ENCODE measurements at places on chromosomes 13 and 19.

DNA sequence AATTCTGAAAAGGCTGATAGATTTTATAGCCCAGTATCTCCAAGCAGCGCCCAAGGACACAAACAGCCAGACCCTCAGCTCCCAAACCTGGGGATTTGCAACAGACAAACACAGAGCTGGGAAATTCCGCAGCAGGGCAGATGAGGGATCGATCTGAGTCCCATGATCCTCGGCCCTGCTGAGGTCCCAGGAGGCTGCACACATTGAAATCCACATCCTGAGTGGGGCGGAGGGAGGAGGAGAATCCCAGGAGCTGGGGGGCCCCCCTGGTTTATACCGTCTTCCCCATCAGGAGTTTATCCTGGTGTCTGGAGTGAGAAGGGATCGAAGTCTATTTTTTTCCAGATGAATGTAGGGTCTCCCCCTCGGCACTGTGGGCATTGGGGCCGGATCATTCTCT is 49.3 kb downstream of the GNG7 start:
- no peak for DNase-seq

- DNase-seq: no peak
These were observed 435.1 kb upstream of the PCDH20 start for GRCh38 chr13:61850794-61851193.

DNA sequence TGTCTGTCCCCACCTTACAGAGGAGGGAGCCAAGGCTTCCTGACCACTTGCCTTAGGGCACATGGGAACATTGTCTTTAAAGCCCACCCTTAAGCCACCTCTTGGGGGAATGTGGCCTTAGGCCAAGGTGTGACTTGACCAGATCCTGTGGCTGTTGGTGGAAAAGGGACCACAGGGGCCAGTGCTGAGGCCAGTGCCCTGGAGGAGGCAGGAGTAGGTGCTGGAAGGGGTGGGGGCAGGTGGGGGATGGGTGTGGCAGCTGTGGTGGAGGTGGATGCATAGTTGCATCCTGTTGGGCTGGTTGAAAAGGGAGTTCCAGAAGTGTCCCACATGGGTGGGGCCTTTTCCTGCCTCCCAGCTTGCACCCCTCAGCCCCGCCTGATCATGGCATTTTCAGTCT is 44.8 kb downstream of the DNM2 start:
- no peak for DNase-seq

GRCh38 chr19:38270587-38271167 is 6.3 kb downstream of the SPINT2 start:
- DNase-seq: no peak

- DNase-seq: no peak
These were observed 111.3 kb downstream of the KATNAL1 start for GRCh38 chr13:30196025-30196424.

GRCh38 chr19:45568732-45569131 is 15.9 kb downstream of the OPA3 start:
- DNase-seq: no peak

DNA sequence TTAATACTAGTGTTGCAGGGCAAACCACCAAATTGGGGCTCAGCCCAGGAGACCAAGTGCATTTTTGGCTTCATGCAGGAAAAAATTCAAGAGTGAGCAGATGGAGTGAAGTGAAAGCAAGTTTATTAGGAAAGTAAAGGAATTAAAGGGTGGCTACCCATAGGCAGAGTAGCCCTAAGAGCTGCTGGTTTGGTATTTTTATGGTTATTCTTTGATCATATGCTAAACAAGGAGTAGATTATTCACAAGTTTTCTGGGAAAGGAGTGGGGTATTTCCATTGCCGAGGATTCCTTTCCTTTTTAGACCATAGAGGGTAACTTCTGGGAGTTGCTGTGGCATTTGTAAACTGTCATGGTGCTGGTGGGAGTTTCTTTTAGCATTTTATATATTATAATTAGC is 459.0 kb downstream of the KLF5 start:
- DNase-seq: no peak

DNA sequence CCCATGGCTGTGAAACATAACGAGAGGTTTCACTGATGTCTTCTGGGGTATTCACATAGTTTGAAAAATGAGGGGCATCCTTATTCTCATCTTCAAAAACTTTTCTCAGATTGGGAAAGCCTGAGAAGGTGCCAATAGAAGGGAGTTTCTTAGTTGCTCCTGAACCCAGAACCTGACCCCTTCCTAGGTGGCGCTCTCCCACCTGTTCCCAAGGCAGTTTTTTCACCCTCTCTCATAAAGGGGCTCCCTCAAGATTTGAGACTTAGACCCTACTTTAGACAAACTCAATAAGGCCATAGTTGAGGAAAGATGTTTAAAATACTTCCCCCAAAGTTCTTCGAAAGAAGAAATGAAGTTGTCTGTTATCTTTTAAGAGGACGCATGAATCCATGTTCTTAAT is 142.2 kb downstream of the FGF9 start:
- DNase-seq: no peak

- no peak for DNase-seq
These were observed 55.0 kb upstream of the MAB21L1 start for GRCh38 chr13:35531526-35531925.

DNA sequence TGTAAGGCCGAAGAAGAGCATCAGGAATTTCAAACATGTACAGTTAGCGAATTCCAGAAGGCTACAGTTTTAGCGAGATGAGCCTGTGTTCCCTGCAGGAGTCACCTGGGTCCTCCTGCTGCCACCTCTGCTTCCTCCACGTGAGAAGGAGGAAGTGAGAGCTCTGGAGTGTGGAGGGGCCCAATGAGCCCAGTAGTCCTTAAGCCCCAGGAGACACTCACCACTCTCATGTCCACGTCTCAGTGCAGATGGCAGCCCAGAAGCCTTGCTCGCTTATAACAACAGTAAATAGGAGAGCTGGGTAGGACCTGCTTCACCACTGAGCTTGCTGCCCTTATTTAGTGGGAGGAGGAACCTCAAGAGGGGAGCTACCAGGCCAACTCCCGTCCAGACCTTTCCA is 44.3 kb downstream of the SERP2 start:
- DNase-seq: no peak

DNA sequence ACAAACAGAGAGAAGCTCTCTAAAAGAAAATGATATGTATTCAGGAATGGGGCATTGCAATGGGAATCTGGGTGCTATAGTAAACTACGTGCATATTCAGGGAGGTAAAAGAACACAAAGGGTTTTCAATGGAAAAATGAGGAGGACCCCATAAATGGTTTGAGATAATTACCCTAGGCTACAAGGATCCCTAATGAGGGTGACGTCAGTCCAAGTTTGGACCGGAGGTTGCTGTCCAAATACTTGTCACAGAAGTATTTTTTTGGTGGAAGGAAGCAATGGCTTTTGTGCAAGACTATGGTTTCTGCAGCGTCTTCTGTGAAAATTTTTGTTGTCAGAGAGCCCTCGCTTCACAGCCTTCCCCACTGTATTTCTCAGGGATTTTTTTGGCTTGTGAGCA is 995 bp upstream of the CEACAM18 start:
- no peak for DNase-seq

- no peak for DNase-seq
These were observed 6.2 kb upstream of the COLGALT1 start for GRCh38 chr19:17549085-17549740.

DNA sequence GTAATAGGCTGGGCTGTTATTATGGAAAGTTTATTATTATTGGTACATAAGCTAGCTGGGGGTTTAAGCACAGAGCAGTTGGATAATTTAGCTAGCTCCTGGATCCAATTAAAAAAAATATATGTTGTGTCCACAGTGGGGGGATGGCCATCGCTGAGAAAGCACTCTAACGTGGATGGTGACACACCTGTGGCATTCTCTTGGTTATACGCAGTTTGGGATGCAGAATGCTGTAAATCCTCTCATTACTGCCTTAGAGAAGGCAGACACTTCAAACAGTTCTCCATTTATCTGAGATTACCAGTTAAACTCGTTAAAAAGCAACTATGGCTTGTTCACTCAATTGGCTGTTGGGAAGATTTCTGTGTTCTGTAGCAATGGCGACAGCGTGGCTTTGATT is 2.4 kb upstream of the ZNF536 start:
- DNase-seq: no peak

DNA sequence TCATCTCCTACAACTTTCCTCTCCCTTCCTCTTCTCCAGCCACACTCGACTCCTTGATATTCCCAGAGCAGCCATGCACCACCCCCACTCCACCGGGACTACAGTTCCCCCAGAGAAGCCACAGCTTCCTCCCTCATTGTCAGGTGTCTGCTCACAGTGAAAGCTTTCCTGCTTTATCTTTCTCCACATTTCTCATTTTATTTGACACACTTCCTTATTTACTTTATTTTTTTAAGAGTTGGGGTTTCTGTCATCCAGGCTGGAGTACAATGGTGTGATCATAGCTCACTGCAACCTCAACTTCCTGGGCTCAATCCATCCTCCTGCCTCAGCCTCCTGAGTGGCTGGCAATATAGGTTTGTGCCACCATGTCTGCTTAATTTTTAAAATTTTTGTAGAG is 464.6 kb downstream of the MYO16 start:
- DNase-seq: peak; percentile 46

GRCh38 chr19:23346696-23347095 is 48.6 kb downstream of the ZNF91 start:
- no peak for DNase-seq

GRCh38 chr13:26247608-26248007 is 6.3 kb upstream of the CDK8 start:
- no peak for DNase-seq

DNA sequence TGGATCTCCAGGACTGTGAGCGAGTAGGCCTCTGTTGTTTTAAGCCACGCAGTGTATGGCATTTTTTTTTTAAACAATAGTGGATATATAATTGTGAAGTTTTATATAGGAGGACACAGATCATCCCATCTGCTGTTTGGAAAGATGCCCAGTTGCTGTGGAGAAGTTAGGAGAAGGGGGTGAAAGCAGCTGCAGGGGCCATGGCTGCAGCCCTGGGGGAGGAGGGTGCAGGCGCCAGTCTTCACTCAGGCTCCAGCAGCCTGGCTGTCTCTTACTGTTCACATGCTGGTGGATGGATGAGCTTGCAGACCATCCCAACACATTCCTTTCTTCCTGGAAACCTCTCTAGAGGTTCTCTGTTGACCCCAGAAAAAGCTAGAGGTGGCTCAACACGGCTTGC is 242.3 kb downstream of the TEX29 start:
- no peak for DNase-seq

GRCh38 chr13:25171517-25172302 is at the start of gene AMER2:
Gene AMER2 (minus strand): TSS chr13:25172288. CDS start chr13:25171619, 669 bp downstream.
- no peak for DNase-seq

- DNase-seq: peak; percentile 24
These were observed 18.8 kb downstream of the ZC3H4 start for GRCh38 chr19:47094557-47095475.

- DNase-seq: no peak
These were observed 117.8 kb downstream of the KCTD12 start for GRCh38 chr13:76768384-76768783.

GRCh38 chr19:7792281-7792680 is 29.2 kb downstream of the CLEC4M start:
- no peak for DNase-seq

- DNase-seq: no peak
These were observed 1.5 kb downstream of the CALM3 start for GRCh38 chr19:46602392-46603194.

DNA sequence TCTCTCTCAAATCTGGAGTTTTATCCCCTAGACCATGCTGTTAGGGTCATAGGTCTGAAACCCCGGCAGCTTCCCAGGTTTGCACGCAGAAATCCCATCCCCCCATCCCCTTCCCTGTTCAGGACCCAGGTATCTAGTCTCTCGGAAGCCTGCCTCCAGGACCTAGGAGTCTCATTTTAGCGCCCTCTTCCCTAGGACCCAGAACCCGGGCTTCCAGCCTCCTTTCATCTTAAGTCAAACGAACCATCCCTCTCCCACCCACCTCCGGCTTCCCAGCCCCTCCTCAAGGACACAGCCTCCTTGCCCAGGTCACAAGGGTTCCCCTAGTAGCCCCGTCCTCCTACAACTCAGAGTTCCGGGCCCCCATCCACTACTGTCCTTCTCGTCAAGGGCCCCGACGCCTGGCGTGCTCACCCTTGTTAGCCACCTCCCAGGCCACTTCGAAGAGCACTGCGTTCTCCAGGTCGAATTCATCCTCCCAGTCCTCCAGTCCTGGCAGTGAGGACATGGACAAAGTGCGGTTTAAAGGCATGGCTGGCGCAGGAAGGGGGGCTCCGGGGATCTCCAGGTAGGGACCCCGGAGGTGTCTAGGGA is 431 bp downstream of the GYS1 start:
- no peak for DNase-seq

DNA sequence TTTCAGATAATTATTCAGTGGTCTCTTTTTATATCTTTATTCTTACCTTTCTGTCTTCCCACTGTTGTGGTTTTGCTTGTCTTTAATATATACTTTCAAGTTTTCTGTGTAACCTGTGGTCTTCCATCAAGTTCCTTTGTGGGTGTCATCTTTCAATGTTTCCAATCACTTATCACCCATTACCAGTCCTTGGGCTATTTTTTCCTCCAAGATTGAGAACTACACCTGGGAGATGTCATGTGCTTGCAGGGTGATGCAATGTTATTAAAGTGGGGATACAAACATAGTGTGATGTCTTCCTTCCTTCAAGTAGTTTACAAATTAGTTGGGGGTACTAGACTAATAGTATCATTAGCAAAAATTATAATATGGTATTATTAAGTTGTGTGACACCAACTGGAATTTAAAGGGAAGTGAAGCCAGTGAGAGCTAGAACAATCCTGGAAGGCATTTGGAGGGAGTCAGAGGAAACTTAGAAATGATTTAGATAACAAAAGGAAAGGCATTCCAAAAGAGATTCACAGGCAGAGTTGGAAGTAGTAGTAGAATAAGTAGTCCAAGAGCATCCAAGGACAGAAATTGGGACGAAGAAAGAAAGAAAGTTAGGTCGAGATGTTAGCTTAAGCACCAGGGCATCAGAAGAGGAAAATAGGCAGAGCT is 3.4 kb downstream of the FNDC3A start:
- DNase-seq: no peak

GRCh38 chr13:72886272-72887067 is 104.5 kb downstream of the PIBF1 start:
- no peak for DNase-seq
